ENCODE measurements at places on chromosomes 2 and 18. TPM values are rescaled to one million over a fixed set of nuclear protein-coding genes. Genes with fewer than 3 reads are reported as not detected.

SPATA3 gene
- not detected for total RNA-seq

ASB18 gene
- total RNA-seq = not detected

C2orf68 gene
- 38.9 TPM for total RNA-seq

IMPA2 gene
- 21.1 TPM for total RNA-seq

LGALSL gene
- total RNA-seq = 0.73 TPM

C1GALT1C1L gene
- not detected for total RNA-seq

SERPINB2 gene
- total RNA-seq = not detected

SKOR2 gene
- total RNA-seq = not detected

MREG gene
- total RNA-seq = 10.9 TPM

TCF23 gene
- total RNA-seq = not detected

SLC35F5 gene
- 16.5 TPM for total RNA-seq

ALPI gene
- total RNA-seq = not detected

NXPH2 gene
- not detected for total RNA-seq

Measured in activated CD8-positive, alpha-beta T cell treated with anti-CD3 and anti-CD28 coated beads, Interleukin-2, amount 10 ng/mL, durations not matched to agents 7 days and 5 days (primary cell).